ENCODE measurements at places on chromosomes 3 and 15.

GRCh38 chr15:48416301-48416700, 85.1 kb downstream of the DUT start:
- no peak for DNase-seq

- DNase-seq = no peak
Measured at GRCh38 chr3:127851899-127852298, 29.6 kb upstream of the MGLL start.

GRCh38 chr3:93843981-93844380, 129.7 kb downstream of the PROS1 start:
- DNase-seq = no peak

DNA sequence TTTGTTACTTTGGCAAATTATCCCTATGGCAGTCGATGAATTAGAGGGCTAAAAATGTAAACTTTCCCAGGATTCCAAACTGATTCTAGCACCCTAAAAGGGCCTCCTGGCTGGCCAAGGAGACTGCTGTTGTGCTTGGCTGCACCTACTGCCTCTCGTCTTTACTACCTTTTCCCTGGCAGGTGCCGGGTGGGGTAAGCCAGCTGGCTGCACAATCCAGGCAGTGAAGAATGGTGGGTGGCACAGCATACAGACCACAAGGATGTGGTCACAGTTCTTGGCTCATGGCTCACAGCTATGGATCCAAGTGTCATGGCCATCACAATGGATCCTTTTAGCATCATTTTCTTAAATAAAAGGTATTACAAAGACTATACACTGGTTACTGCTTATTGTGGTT, 20.7 kb upstream of the SLC25A26 start:
- DNase-seq = no peak

- no peak for DNase-seq
Measured at GRCh38 chr15:72685301-72685924, 569 bp downstream of the HIGD2B start.

DNA sequence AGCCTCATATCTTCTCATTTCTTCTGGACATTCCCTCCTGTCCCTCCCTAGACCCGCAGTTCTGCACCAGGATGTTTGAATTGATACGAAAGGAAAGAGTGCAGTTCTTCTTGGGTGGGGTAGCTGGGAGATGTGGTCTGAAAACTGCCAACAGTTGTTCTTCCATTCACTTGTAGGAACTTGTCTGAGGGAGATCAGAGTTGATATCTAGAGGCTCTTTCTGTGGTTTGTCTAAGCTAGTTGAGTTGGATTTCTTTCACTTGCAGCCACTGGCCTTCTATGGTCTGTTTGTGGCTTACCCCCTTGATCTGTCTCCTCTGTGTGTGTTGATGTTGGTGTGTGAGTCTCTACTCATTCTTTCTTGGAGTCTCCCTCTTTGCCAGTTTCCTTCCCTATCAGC, 42.5 kb upstream of the PIK3CB start:
- DNase-seq = no peak

- no peak for DNase-seq
Measured at GRCh38 chr3:121914081-121914998, 20.1 kb downstream of the SLC15A2 start.

GRCh38 chr3:55675478-55675877, 188.4 kb upstream of the WNT5A start:
- DNase-seq = no peak
